ENCODE measurements at places on chromosomes 12 and 14.

DNA sequence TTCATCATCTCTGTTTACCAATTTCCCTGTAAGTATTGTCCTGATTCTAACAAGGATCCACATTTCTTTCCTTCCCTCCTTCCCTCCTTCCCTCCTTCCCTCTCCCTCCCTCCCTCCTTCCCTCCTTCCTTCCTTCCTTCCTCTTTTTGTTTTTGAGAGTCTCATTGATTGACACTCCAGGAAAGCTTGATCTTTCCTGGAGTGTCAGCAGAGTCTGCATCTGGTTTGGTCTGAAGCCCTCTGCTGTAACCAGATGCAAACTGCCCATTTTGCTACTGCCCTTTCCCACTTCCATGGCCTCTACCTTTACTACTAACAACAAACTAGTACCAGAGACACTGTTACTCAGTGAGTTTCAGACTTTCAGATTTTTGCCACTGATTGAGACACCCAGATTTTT, 14.4 kb upstream of the OR6C65 start:
- no peak for DNase-seq

- DNase-seq: no peak
These were observed 30.3 kb downstream of the HMGA2 start for GRCh38 chr12:65854629-65855028.

DNA sequence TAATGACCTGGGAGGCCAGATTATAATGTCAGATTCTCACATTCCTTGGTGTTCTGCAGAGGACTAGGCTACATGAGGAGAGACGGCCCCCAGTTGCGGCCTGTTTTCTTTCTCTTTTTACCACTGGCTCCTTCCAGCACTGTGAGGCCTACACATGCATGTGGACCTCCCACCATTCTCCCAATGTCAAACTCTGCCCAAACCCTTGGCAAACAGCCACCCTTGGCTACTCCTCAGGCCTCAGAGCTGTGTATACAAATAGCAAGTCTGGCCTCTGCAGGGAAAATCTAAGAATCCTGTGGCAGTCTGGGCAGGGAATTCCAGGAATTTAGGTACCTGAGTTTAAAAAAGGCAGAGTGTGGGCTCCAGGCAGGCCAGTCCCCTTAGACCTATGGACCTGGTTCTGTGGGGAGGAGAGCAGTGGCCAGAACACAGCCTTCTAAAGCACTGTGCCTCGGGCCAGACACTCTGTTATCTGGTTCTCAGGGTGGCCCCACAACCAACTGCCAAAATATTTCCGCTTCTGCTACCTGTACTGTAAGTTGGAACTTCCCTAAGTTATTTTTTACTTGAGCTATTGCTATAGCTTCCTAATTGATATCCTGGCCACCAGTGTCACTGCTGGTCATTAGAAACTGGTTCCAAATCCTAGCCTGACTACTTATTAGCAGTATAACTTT, 19.9 kb upstream of the NEDD1 start:
- no peak for DNase-seq

GRCh38 chr14:72916174-72916573, 10.1 kb upstream of the DCAF4 start:
- DNase-seq: no peak
